ENCODE measurements at places on chromosomes 6 and 20. TPM values are rescaled to one million over a fixed set of nuclear protein-coding genes. Genes with fewer than 3 reads are reported as not detected.

GRCh38 chr20:13294522-13294921 lies 73.4 kb downstream of the ISM1 start:
- no peak overlapping the region for H3K27ac ChIP-seq
- H3K4me1 ChIP-seq = no peaks in the 10 kb centered on the region
- no peak overlapping the region for H3K4me3 ChIP-seq
- DNase-seq = no peak
- no peaks in the 10 kb centered on the region for H3K36me3 ChIP-seq

GRCh38 chr6:7604003-7604402 lies 14.0 kb downstream of the SNRNP48 start:
- no peaks in the 10 kb centered on the region for H3K4me1 ChIP-seq
- no peaks in the 10 kb centered on the region for H3K27me3 ChIP-seq
- no peak overlapping the region for H3K27ac ChIP-seq

- no peak overlapping the region for H3K27ac ChIP-seq
- no peaks in the 10 kb centered on the region for H3K4me1 ChIP-seq
- no peaks in the 10 kb centered on the region for H3K27me3 ChIP-seq
- no peaks in the 10 kb centered on the region for H3K36me3 ChIP-seq
- DNase-seq = no peak
Observed at GRCh38 chr6:107827541-107827940, 3.4 kb upstream of the SCML4 start.

DNA sequence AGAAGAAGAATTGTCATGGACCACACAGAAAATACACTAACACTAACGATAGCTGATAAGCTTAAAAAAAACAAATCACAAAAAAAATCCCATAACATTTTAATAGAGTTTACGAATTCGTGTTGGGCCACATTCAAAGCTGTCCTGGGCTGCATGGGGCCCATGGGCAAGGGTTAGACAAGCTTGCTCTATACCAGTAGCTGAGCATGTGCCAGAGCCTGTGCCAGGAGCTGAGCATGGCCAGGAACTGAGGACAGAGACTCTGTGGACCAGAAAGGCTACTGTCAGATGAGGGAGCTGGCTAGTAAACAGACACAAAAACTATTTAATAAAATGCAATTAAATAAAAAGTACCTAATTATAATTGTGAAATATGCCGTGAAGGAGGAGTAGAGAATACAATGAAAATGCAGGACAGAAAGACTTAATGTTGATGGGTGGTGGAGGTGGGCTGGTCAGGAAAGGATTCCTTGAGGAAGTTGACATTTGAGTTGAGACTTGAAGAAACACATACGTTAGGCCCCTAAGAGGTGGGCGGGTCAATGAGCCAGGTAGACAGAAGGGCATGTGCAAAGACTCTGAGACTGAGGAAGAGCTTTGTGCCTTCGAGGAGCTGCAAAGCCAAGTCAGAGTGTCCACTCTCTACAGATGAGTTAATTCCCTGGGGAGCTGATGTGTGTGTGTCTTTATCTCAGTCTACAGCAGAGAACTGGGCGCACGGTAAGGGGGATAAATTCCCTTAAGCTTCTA lies 66.1 kb downstream of the JPH2 start:
- no peak overlapping the region for H3K4me3 ChIP-seq
- DNase-seq = no peak
- peaks cover 43% of the 10 kb centered on the region for H3K4me1 ChIP-seq
- peak overlapping the region; percentile 80 for H3K27ac ChIP-seq
- H3K27me3 ChIP-seq = no peaks in the 10 kb centered on the region
- peaks cover 9% of the 10 kb centered on the region for H3K36me3 ChIP-seq

Gene BANF2
- not detected for total RNA-seq

Gene LY6G5B
- 3.6 TPM for total RNA-seq
